Type B pancreatic cell (in vitro differentiated cells): ENCODE measurements at places on chromosomes 3 and 15. TPM values are rescaled to one million over a fixed set of nuclear protein-coding genes. Genes with fewer than 3 reads are reported as not detected.

DNA sequence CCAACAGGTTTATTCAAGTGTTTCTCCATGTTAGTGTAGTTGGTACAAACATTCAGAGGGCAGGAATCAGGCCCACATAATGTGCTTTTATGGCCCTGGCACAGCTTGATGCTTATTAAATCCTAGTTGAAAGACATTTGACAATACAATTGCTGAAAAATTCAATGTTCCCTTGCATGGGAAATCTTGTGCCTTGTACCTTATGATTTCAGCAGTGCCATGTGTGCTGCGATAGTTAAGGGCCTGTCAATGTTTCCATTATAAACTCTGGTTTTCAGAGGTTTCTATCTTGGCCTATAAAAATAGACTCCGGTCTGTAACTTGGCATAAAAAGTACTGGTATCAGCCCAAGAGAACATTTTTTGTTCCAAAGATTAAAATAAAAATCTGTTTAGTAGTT, 207.2 kb downstream of the TBC1D5 start:
- no peak overlapping the region for H3K4me3 ChIP-seq
- no peaks in the 10 kb centered on the region for H3K27me3 ChIP-seq
- DNase-seq: no peak
- H3K4me1 ChIP-seq: peaks cover 4% of the 10 kb centered on the region
- no peak overlapping the region for H3K27ac ChIP-seq

- peaks cover 17% of the 10 kb centered on the region for H3K36me3 ChIP-seq
- peak overlapping the region; percentile 83 for H3K4me3 ChIP-seq
- no peaks in the 10 kb centered on the region for H3K27me3 ChIP-seq
- peak overlapping the region; percentile 99 for H3K27ac ChIP-seq
- H3K4me1 ChIP-seq: peaks cover 79% of the 10 kb centered on the region
- DNase-seq: no peak
These were observed 5.5 kb downstream of the BMF start for GRCh38 chr15:40102897-40103858.

- H3K36me3 ChIP-seq: no peaks in the 10 kb centered on the region
- DNase-seq: no peak
- H3K27ac ChIP-seq: no peak overlapping the region
- H3K27me3 ChIP-seq: no peaks in the 10 kb centered on the region
- peaks cover 12% of the 10 kb centered on the region for H3K4me1 ChIP-seq
- no peak overlapping the region for H3K4me3 ChIP-seq
These were observed 169.3 kb upstream of the TPM1 start for GRCh38 chr15:62873203-62873602.

DNA sequence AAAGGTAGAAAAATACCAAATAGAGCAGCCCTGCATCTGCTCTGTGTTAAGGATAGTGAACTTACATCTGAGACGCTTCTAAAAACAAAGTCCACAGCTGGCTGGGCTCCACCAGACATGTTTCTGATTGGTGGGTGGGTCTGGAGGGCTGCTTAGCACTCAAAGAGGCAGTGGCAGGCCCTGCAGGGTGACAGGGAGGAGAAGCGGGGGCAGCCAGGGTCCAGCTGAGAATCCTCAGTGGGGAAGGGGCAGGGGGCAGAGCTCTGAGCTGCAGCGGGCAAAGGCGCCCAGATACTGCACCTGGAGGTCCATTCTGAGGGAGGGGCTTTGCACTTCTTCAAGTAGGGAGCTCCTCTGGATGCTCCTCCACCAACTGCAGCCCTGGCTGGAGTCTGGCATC, 28.1 kb downstream of the PRR23E start:
- no peaks in the 10 kb centered on the region for H3K36me3 ChIP-seq
- H3K27me3 ChIP-seq: peaks cover 5% of the 10 kb centered on the region
- H3K27ac ChIP-seq: no peak overlapping the region
- no peak overlapping the region for H3K4me3 ChIP-seq
- H3K4me1 ChIP-seq: peaks cover 9% of the 10 kb centered on the region

DNA sequence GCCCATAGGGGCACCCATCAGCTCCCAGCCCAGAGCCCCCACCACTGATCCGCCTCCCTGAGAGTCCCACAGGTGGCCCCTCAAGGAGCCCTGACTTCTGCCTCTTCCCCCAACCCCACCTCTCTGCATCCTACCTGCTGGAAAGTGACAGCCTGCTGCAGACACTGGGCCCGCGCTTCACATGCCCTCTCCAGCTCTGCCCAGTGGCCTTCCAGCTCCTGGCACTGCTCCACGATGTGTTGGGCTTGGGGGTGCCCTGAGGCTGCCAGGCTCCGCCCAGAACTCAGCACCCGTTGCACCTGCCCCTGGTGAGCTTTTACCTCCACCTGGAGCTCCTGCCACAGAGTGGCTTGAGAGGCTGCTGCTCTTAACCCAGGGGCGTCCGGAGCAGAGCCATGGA, 20.1 kb downstream of the SPTBN5 start:
- H3K27ac ChIP-seq: no peak overlapping the region
- no peaks in the 10 kb centered on the region for H3K27me3 ChIP-seq
- no peak overlapping the region for H3K4me3 ChIP-seq
- peaks cover 8% of the 10 kb centered on the region for H3K4me1 ChIP-seq
- no peak for DNase-seq

The PDIA5 gene
- 28.5 and 48.4 TPM in 2 replicates for total RNA-seq

The ADAMTSL3 gene
- total RNA-seq: 1.9 and 2.4 TPM in 2 replicates
